ENCODE measurements at places on chromosomes 12 and 14. TPM values are rescaled to one million over a fixed set of nuclear protein-coding genes. Genes with fewer than 3 reads are reported as not detected.

DNA sequence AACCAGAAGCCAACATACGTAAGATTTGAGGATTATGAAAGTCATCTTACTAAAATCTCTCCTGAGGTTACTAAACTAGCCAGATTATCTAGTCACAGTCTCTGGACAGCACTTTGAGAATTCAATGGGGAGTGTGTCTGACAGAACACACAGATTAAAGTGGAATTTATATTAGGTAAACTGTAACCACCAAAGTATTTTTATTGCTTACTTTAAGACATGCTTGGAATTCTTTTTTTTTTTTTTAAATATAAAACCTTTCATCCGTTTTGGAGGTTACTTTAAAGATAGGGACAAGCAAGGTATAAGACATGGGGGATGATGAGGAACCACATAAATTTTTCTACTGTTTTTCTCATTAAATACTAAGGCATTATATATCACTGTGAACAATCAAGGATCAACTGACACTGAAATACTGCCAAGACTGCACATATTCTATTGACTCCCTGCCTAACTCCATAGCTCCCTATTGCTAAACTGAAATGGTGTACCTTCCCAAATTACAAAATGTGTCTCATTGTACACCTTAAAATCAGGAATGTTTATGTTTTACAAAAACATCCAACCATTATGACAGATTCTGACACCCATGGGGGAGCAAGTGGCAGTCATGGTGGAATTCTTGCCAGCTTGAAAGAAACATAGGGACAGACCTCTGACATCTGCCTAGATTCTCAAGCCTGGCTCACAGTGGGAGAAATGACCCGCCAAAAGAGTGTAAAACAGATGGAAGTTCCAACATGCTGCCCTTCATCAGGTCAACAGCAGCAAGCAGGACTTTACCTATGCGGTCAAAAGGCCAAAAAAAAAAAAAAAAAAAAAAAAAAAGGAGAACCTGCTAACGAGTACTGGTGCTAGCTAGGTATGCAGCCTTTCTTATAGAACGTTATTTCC is 239.3 kb downstream of the MED13L start:
- DNase-seq = no peak
- no peaks in the 10 kb centered on the region for H3K4me1 ChIP-seq
- no peak overlapping the region for H3K4me3 ChIP-seq
- H3K36me3 ChIP-seq = no peaks in the 10 kb centered on the region
- H3K27me3 ChIP-seq = no peaks in the 10 kb centered on the region

GRCh38 chr14:30345511-30345910 is 213.4 kb upstream of the G2E3 start:
- H3K4me3 ChIP-seq = no peak overlapping the region
- H3K27ac ChIP-seq = no peak overlapping the region
- DNase-seq = no peak

DNA sequence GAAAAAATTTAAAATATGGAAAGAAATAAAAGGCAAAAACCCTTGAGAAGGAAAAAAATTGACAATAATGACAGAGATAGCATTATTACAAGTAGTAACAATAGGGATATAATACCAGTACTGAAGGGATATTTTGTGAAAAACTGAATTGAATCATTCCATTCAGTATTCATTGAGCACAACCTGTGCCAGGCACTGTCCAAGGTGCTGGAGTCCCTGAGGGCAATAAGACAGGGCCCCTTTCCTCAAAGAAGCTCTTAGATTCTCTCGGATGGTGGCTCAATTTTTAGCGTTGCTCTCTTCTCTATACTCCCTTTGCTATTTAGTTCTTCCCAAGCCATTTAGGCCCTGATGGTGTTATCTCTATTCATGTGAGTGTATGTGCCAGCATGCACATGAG is 34.3 kb upstream of the GAS2L3 start:
- H3K36me3 ChIP-seq = no peaks in the 10 kb centered on the region
- H3K27ac ChIP-seq = no peak overlapping the region
- peaks cover 5% of the 10 kb centered on the region for H3K27me3 ChIP-seq
- no peak overlapping the region for H3K4me3 ChIP-seq
- peak; percentile 21 for DNase-seq

DNA sequence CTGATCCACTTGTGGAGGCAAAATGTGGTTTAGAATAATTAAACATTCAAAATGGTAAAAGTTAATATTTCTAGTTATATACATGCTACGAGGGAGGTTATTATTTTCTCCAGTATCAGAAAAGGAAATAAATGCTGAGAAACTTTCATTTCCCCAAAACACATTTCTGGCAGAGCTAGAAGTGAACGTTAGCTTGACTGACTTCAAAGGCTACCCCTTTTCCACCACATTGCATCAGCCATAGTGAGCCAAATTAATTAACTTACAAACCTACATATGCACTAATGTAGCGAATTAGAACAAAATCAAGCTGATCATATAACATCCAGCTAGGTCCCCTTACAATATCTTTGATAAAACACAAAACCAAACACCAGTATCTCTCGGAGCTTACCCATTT is 49.3 kb upstream of the RERGL start:
- no peaks in the 10 kb centered on the region for H3K27me3 ChIP-seq
- H3K27ac ChIP-seq = no peak overlapping the region
- H3K36me3 ChIP-seq = no peaks in the 10 kb centered on the region
- DNase-seq = no peak
- H3K4me3 ChIP-seq = no peak overlapping the region

GRCh38 chr12:121801595-121802484 is 2.0 kb upstream of the SETD1B start:
- no peaks in the 10 kb centered on the region for H3K27me3 ChIP-seq
- peaks cover 56% of the 10 kb centered on the region for H3K36me3 ChIP-seq
- H3K4me3 ChIP-seq = peak overlapping the region; percentile 81
- H3K27ac ChIP-seq = peak overlapping the region; percentile 100
- peak; percentile 53 for DNase-seq
- H3K4me1 ChIP-seq = peaks cover 35% of the 10 kb centered on the region

BHLHE41 gene
- total RNA-seq = not detected

KLHDC2 gene
- total RNA-seq = 34.7 TPM

AQP2 gene
- total RNA-seq = not detected

SPIC gene
- not detected for total RNA-seq
